Lung microvascular endothelial cell (primary cell): ENCODE measurements at places on chromosomes 2 and 18. TPM values are rescaled to one million over a fixed set of nuclear protein-coding genes. Genes with fewer than 3 reads are reported as not detected.

PRSS56 gene
- not detected in 2 replicates for total RNA-seq

IL18RAP gene
- not detected in 2 replicates for total RNA-seq

SLC14A1 gene
- not detected in 2 replicates for total RNA-seq

TGFA gene
- 7.8 and 16.3 TPM in 2 replicates for total RNA-seq

TLX2 gene
- total RNA-seq: not detected in 2 replicates

MPP4 gene
- total RNA-seq: 0.20 and 2.0 TPM in 2 replicates

EFEMP1 gene
- total RNA-seq: 4,716 and 9,992 TPM in 2 replicates

ACADL gene
- not detected in 2 replicates for total RNA-seq

BAZ2B gene
- total RNA-seq: 45.8 and 68.8 TPM in 2 replicates

ERLEC1 gene
- total RNA-seq: 45.5 and 70.6 TPM in 2 replicates

CNGA3 gene
- total RNA-seq: not detected in 2 replicates

TNS1 gene
- 26.8 and 82.1 TPM in 2 replicates for total RNA-seq

EGR4 gene
- total RNA-seq: under 0.01 TPM in 1 of 2 replicates, not detected in the other

FSHR gene
- total RNA-seq: not detected in 2 replicates

SNORC gene
- total RNA-seq: under 0.01 and 0.40 TPM in 2 replicates

SOWAHC gene
- 4.6 and 11.5 TPM in 2 replicates for total RNA-seq

IL36B gene
- not detected in 2 replicates for total RNA-seq

IL36RN gene
- total RNA-seq: not detected in 2 replicates

SLC30A3 gene
- total RNA-seq: 7.8 and 16.9 TPM in 2 replicates

UGT1A5 gene
- not detected in 2 replicates for total RNA-seq

TRIM43B gene
- not detected in 2 replicates for total RNA-seq

AOX1 gene
- total RNA-seq: 0.20 and 6.1 TPM in 2 replicates

B3GNT7 gene
- total RNA-seq: 4.4 and 20.4 TPM in 2 replicates

CTAGE1 gene
- total RNA-seq: not detected in 2 replicates

RAB11FIP5 gene
- total RNA-seq: 38.4 and 62.5 TPM in 2 replicates

COX5B gene
- total RNA-seq: 459 and 472 TPM in 2 replicates

CDH20 gene
- under 0.01 TPM in 2 replicates for total RNA-seq

XIRP2 gene
- total RNA-seq: not detected in 2 replicates

SLC35F5 gene
- 89.8 and 148 TPM in 2 replicates for total RNA-seq

FHOD3 gene
- total RNA-seq: under 0.01 and 0.44 TPM in 2 replicates

HAAO gene
- total RNA-seq: not detected in 2 replicates

FIGN gene
- under 0.01 TPM in 2 replicates for total RNA-seq

MOCOS gene
- under 0.01 and 0.22 TPM in 2 replicates for total RNA-seq

HRH4 gene
- total RNA-seq: not detected in 2 replicates

SERPINB13 gene
- not detected in 2 replicates for total RNA-seq

GAREM2 gene
- total RNA-seq: 0.20 and 0.44 TPM in 2 replicates

CPO gene
- not detected in 2 replicates for total RNA-seq

BCL11A gene
- total RNA-seq: 0.40 and 0.65 TPM in 2 replicates
